ENCODE measurements at places on chromosomes 3 and 15.

DNA sequence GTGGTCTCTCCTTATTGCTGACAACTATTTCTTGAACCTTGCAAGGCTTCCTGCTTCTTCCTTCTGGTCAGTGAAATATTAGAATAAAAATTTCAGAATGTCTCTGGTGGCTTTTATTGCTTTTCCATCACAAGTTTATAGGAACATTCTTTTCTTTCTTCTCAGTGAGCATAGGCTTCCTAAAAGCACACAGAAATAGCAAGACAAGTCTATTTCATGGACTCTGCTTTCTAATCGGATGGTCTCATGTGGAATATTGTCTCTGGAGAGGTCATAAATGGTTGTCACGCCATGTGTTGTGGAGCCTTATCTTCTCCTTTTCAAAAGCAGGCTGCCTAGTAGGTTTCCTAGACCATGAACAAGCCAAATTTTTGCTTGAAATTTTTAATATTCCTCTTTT, 9.8 kb upstream of the PSMD6 start:
- no peak for DNase-seq

DNA sequence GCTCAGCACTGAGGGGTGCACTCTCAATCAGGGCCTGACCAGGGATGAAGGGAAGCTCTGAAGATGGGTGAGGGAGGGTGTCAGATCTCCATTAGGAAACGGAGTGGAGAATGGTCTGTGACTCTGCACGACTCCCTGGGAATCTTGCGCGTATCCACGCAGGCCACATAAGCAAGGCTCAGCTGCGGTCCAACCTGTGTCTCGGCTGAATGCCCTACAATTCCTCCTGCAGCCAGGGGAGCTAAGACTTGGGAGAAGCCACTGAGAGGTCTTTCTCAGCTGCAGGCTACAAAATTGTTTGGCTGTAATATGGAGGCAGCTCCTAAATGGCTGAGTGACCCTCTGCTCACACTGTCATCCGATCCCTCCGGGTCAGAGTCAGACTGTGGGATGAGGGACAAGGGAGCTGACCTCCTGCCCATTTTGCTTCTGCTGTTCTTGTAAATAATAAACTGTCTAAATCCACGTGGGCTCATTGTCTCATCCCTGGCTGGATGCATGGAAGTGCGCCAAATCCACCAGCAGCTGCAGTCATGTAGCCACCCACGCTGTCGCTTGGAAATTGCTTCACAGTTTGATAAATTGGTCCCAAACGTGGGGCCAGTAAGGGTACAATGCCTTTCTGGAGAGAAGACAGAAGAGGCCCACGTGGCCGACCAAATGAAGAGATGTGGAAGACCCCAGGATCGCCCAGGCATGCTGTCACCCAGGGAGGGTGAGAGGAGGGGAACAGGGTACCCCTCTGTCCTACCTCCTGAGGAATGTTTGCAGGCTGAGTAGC, 30.5 kb downstream of the ALS2CL start:
- DNase-seq, result peak; percentile 8

DNA sequence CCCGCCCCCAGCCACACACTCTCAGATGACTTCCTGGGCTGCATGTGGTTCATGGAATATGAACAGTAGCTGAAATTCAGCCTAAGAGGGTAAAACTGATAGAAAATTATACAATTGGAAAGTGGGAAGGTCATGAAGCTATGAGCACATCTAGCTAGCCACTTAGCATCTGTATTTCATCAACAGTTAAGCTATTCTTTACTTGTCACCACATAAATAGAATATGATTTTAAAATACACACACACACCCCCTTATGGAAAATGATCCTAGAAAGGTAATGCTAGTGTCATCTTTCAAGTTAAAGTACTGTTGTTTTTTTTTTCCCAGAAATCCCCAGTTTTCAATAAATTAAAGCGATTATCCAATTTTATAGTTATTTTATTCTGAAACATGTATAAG, 3.6 kb downstream of the MAP4 start:
- DNase-seq, result no peak

DNA sequence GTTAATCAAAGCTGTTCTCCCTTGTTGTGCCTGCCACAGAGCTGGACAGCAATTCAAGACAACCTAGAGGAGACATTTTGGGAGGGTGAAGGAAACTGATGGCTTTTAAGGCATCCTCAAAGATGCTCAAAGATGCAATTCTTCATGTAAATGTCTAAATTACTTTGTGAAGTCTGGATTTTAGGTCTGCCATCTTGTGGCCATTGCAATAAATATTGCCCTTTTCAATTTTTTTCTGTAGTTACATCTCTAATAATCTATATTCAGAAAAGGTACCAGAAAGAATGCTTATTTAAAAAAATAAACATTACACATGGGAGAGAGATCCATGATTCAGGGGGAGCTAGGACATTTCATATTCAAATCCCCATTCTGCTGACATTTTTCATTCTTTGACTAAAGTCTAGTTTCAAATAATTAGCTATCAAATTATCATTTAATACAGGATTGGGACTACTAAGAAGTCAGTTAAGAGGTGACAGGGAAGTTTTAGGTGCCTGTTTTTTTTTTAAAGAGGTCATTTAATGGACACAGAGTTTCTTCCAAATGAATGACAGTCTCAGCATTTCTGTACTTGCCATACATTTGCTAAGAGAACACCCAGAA, 259.8 kb upstream of the WNT5A start:
- DNase-seq, result no peak

GRCh38 chr3:114370537-114371174, 76.8 kb downstream of the TIGIT start:
- no peak for DNase-seq

- DNase-seq, result no peak
Observed at GRCh38 chr15:58684036-58684710, 65.3 kb downstream of the ADAM10 start.

DNA sequence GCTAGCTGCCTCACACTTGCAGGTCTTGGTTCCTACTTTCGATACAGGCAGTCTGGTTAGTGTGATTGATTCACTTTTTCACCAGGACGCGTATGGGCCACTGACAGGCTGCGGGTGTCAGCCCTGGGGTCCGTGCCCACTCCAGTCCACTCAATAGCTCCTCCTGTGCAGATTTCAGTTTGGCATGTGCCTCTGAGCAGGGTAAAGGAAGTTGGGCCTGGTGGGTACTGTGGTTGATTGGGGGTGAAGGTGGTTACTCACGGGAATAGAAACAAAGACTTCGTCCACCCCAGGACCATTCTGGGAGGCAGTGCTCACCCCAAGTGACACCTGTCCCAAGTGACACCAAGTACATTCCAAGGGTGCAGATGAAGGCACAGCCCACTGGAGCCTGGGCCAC, 62.3 kb downstream of the EPHB1 start:
- no peak for DNase-seq

DNA sequence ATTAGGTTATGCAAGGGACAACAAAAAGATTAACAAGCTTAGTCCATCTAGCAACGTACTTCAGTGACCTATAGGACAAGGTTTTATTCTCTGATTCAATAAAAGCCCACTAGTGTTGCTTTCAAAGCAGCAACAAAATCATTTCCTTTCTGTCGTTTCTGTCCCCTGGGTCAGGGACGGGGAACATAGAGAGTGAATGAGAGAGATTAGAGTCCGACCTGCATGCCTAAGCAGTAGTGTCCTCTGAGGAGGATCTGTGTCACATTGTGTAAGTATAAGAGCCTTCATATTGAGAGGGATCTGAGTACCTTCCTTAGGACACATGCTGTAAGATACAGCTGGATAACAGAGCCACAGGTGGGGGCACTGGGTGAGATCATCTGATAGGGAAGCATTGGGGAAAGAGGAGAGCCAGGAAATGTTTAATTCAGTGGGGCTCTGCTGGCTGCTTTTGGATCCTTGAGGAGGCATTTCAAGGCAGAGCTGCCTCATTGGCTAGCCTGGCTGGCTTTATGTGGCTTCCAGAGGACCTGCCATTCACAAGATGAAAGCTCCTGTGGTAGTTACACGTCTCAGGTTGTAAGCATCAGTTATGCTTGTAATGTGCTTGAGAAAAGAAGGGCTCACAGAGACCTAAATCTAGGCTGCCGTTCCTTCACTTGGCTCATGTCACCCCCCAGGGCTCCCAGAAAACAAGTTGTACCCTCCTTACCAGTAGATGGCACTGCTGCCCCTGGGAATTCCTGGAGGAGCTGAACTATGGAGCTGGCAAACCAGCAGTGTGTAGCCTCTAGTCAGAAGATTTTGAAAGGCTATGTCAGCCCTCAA, 2.7 kb downstream of the TMEM108 start:
- DNase-seq, result peak; percentile 56

GRCh38 chr15:69825941-69826818, 271.5 kb downstream of the TLE3 start:
- no peak for DNase-seq

GRCh38 chr3:32450992-32451659, 51.5 kb downstream of the CMTM6 start:
- DNase-seq, result no peak

DNA sequence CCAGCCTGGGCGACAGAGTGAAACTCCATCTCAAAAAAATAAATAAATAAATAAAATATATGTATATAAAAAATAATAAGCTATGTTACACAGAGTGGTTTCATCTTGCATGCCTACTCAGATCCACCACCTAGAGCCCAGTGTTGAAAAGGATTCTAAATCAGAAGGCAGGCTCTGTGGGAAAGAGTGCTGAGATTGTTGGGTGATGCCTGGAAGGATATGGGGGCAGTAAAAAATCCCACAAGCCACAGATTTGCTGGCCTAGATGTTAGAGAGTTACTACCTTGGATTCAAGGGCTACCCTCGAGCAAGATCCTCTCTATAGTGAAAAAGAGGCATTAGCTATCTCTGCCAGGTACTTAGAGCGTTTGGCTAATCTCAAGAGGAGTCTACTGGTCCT, 144.3 kb downstream of the STAC start:
- no peak for DNase-seq

Measured in frontal cortex (tissue), 4 donors.